ENCODE measurements at places on chromosomes 1 and 21.

- no peak for DNase-seq
Measured at GRCh38 chr1:14929547-14930246, 223.8 kb upstream of the TMEM51 start.

GRCh38 chr1:208118841-208119606, 125.2 kb downstream of the PLXNA2 start:
- DNase-seq: no peak

- DNase-seq: no peak
Measured at GRCh38 chr1:98322966-98323365, 338.6 kb upstream of the SNX7 start.

GRCh38 chr1:43582162-43582566, 51.5 kb downstream of the PTPRF start:
- DNase-seq: peak; percentile 9

DNA sequence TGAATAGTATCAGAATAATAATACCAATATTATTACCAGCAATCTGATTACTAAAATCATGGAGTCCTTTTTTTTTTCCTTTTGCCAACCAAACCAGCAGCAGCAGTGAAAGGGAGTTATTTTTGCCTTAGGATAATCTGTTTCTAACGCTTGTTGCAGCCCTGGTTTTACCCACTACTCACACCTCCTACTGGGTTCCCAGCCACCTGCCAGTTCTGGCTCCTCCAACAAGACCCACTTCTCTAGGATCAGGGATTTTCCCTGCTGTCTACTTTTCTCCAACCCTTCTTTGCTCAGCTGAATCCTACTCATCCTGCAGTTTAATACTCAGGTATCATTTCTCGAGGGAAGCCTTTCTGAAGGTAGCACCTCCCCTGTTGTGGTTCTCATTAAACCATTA, 96.8 kb upstream of the BCAR3 start:
- DNase-seq: no peak

- no peak for DNase-seq
Measured at GRCh38 chr1:111909030-111909429, 80.4 kb downstream of the KCND3 start.

- DNase-seq: no peak
Measured at GRCh38 chr1:161138431-161138830, 6.0 kb upstream of the DEDD start.

DNA sequence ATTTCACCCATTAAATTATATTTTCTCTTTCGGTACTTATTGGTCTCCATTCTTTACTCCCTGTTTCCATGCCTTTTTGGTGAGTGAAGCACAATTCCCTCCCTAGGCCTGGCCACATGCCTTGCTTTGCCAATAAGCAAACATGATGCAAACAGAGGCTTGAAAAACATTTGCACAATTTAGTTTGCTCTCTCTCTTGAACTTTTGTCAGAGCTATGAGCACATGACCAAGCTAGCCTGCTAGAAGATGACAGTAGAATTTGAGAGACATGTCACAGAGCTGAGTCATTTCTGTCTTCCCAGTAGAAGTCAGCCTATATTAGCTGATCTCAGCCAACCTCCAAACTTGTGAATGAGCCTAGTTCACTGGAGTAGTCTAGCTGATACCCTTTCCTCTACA, 24.6 kb downstream of the ANGPTL3 start:
- DNase-seq: no peak

GRCh38 chr1:170203693-170204092, 57.9 kb downstream of the NTMT2 start:
- no peak for DNase-seq

- no peak for DNase-seq
Measured at GRCh38 chr1:98288494-98288893, 367.7 kb upstream of the DPYD start.

- DNase-seq: no peak
Measured at GRCh38 chr1:192453360-192453992, 122.1 kb upstream of the RGS1 start.

- no peak for DNase-seq
Measured at GRCh38 chr1:8525216-8525557, 207.3 kb downstream of the SLC45A1 start.

DNA sequence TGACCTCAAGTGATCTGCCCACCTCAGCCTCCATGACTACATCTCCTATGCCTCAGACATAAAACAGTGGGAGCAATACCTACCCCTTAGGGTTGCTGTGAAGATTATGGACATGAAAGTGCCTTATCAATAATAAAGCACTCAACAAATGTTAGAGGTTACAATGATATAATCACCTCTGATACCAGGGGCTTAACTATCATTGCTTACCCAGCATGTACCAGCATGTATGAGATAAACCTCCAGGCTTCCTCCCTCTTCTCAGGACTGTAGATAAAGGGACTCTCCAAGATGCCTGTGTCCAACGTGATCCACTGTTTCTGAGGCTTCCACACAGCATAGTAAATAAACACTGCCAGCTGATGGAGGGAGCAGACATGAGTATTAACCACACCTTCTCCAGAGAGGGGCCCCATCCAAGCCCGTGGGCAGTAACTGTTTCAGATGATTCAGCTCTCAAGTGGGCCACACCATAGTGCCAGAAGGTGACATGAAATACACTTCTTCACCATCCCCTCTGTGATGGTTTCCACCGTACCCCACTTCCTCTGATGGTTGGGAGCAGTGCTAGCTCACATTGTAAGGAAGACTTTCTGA, 26.2 kb downstream of the RHBDL2 start:
- no peak for DNase-seq

DNA sequence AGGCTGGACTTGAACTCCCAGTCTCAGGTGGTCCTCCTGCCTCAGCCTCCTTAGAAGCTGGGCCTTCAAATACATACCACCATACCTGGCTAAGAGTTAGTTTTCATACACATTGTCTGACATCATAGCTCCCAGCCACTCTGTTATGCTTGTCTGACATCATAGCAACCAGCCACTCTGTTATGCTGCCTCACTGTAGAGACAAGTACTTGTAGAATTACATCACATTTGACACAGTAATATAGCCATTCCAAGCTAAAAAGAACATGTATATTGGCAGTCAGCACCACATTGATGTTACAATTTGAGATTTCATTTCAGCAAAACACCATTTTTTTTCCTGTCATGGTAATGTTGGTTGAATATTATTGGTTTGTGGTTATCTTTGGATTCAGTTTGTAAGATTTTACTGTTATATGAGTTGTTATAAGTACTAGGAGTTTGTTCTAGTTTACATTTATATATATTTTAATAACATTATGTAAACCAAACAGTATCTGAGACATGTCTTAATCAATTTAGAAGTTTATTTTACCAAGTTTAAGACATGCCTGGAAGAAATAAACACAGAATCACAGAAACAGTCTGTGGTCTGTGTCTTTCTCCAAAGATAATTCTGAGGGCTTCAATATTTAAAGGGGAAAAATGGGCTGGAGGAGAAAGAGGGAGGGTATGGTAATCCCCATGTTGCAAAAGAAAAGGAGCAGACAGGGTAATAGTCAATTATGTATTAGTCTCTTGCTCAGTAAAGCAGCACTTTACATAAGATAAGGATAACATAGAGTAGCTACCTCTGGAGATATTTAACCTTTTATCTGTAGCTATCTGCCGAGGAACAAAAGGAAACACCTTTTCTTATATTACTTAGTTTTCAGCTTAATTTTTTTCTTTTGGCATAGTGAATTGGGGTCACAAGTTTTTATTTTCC, 43.0 kb downstream of the XPR1 start:
- no peak for DNase-seq

GRCh38 chr1:193185901-193186731, at the start of gene B3GALT2:
Gene B3GALT2 (minus strand): TSS chr1:193186613. CDS start chr1:193181562, 5,051 bp downstream.
- DNase-seq: no peak

All from activated T-cell treated with anti-CD3 and anti-CD28 coated beads for 4 hours (primary cell).